Activated CD4-positive, alpha-beta T cell treated with anti-CD3 and anti-CD28 coated beads, Interleukin-2, amount 10 ng/mL, durations not matched to agents 7 days and 5 days (primary cell): ENCODE measurements at places on chromosomes 12 and 14. TPM values are rescaled to one million over a fixed set of nuclear protein-coding genes. Genes with fewer than 3 reads are reported as not detected.

DNA sequence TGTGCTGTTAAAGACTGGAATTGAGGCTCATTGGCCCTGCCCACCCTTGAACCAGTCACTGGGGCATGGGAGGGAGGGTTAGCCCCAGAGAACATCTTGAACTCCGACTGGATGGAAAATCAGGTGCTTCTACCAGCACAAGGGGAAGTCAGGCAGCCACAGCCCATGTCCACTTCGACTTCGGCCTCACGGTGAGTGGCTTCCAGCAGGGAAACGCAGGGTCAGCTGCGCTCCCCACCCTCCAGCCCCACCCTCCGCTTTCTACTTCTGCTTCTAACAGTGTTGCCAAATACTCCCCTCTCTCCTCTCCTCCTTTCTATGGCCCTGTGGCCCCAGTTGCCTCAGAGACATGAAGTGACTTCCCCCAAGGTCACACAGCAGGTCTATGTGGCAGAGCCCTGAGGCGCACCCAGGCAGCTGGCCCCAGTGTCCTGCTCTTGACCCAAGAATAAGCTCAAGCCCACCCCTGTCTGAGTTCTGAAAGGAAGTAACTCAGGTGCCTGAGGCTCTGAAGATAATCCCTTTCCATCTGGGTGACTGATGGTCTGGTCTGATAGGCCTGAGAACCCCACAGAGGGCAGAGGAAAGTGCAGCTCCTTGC is 11.9 kb upstream of the SH2B3 start:
- no peaks in the 10 kb centered on the region for H3K36me3 ChIP-seq
- no peak overlapping the region for H3K27ac ChIP-seq
- no peak for DNase-seq
- H3K4me3 ChIP-seq, result no peak overlapping the region

DNA sequence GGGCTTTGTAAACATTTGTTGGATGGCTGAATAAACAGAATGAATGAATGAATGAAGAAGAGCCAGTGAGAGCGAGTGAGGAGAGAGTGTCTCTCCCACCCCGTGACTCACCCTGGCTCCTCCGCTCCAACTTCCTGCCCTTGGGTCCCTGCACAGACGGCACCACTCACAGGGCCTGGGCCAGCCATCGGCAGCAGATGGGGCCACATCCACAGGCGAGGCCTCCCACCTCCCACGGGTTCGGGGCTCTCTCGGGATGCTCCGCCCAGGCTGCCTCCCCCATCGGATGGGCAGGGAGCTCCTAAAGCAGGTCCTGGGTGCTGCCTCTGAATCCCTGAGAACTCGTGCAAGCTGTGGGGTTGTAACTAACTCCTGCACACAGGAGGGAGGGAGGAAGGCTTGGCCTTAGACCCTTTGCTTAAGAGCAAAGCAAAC is 41.3 kb downstream of the CCNK start:
- no peak overlapping the region for H3K27ac ChIP-seq
- no peak overlapping the region for H3K4me3 ChIP-seq
- no peaks in the 10 kb centered on the region for H3K27me3 ChIP-seq
- H3K36me3 ChIP-seq, result no peaks in the 10 kb centered on the region
- no peak for DNase-seq

- H3K27ac ChIP-seq, result no peak overlapping the region
- H3K4me1 ChIP-seq, result peaks cover 4% of the 10 kb centered on the region
- no peak overlapping the region for H3K4me3 ChIP-seq
- H3K27me3 ChIP-seq, result no peaks in the 10 kb centered on the region
Measured at GRCh38 chr12:49807991-49808580, 20.1 kb downstream of the NCKAP5L start.

Gene MTRFR
- 30.8 TPM for total RNA-seq

Gene GSC
- total RNA-seq, result not detected

Gene PXN
- total RNA-seq, result 236 TPM

DNA sequence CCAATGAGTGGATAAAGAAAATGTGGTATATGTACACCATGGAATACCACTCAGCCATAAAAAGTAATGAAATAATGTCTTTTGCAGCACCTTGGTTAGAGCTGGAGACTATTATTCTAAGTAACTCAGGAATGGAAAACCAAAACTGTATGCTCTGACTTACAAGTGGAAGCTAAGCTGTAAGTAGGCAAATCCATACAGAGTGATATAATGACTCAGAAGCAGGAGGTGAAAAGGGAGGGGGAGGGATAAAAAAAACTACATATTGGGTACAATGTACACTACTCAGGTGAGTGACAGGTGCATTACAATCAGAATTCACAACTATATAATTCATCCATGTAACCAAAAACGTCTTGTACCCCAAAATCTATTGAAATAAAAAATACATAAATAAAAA is 15.1 kb upstream of the CLEC1A start:
- no peak for DNase-seq
- H3K36me3 ChIP-seq, result no peaks in the 10 kb centered on the region
- H3K27ac ChIP-seq, result no peak overlapping the region
- H3K4me3 ChIP-seq, result no peak overlapping the region
- H3K4me1 ChIP-seq, result no peaks in the 10 kb centered on the region

- H3K36me3 ChIP-seq, result no peaks in the 10 kb centered on the region
- DNase-seq, result no peak
- H3K4me3 ChIP-seq, result no peak overlapping the region
- H3K4me1 ChIP-seq, result no peaks in the 10 kb centered on the region
Measured at GRCh38 chr12:129393357-129393937, 510.4 kb downstream of the TMEM132D start.

Gene CMAS
- 32.2 TPM for total RNA-seq

Gene TAC3
- not detected for total RNA-seq

Gene KRT81
- not detected for total RNA-seq

GRCh38 chr12:122159882-122160281 is 14.1 kb downstream of the IL31 start:
- H3K36me3 ChIP-seq, result no peaks in the 10 kb centered on the region
- H3K27me3 ChIP-seq, result no peaks in the 10 kb centered on the region
- H3K27ac ChIP-seq, result no peak overlapping the region
- H3K4me3 ChIP-seq, result no peak overlapping the region
- no peak for DNase-seq

Gene P2RX2
- not detected for total RNA-seq

Gene CD27
- 134 TPM for total RNA-seq

Gene KRT79
- not detected for total RNA-seq

DNA sequence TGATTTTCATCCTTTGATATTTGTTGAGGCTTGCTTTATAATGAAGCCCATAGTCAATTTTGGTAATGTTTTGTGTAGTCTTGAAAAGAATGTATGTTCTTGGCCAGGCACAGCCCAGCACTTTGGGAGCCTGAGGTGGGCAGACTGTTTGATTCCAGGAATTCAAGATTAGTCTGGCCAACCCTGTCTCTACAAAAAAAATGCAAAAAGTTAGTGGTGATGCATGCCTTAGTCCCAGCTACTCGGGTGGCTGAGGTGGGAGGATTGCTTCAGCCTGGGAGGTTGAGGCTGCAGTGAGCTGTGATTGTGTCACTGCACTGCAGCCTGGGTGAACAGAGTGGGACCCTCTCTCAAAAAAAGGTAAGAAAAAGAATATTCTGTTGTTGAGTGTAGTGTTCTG is 10.8 kb downstream of the ETNK1 start:
- H3K36me3 ChIP-seq, result peaks cover 22% of the 10 kb centered on the region
- H3K4me1 ChIP-seq, result peaks cover 28% of the 10 kb centered on the region
- no peak for DNase-seq
- no peaks in the 10 kb centered on the region for H3K27me3 ChIP-seq

DNA sequence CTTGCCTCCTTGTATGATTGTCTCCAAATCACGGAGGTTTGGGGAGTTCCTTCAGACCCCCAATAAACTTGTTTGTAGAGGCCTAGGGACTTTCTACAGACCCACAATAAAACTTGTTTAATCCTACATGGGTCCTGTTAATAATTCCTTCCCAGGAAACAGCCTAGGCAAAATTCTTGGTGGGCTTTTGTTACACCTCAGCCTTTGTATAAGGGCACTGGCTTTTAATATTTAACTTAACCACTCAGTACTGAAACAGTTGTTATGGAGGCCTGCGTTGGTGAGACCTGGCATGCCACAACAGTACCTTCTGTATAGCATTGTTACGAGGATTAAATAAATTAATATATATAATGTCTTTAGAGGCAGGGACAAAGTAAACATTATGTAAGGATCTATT is 32.7 kb upstream of the FAR2 start:
- peaks cover 12% of the 10 kb centered on the region for H3K27me3 ChIP-seq
- H3K27ac ChIP-seq, result no peak overlapping the region
- H3K4me3 ChIP-seq, result no peak overlapping the region
- DNase-seq, result no peak

DNA sequence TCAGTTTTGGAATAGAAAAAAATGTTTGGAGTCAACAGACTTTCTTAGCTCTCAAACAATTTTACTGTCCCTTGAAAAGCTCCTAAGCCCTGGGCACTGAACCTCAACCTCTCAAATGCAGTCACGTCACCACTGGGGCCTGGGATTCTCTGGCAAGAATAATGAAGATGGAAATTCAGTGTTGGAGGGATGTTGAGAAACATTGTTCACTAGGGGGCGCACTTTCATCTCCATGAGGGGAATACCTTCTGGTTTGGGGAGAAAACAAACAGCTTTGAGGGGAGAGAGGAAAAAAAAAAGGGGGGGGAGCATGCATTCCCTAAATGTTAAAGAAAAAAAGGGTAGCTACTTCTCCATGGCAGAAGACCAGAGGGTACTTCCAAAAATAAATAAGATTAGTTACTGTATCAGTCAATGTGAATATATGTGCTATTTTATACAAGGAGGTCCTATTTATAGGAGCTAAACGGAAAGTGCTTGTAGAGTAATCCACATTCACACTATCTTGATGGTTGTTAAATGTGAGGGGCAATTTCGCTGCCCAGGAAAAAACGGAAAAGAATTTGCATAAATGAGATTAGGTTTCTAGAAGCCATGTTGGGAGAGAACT is 5.8 kb upstream of the TBPL2 start:
- no peaks in the 10 kb centered on the region for H3K4me1 ChIP-seq
- H3K36me3 ChIP-seq, result no peaks in the 10 kb centered on the region
- H3K27me3 ChIP-seq, result no peaks in the 10 kb centered on the region

DNA sequence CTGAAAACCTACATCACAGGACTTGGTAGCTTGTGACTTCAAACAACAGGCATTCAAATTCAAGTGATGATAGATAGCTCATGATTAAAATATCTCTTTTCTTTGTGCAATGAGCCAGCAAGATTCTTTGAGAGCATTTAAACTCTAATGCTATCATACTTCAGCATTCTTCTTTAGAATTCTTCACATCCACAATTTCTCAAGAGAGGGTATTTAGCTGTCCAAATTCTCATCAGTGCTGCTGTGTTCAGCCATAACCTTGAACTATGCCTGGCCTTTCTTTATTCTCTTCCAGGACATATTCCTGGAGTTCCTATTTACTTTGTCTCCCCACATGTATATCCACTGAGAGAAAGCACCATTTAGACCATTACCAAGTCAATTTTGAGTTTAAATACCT is 321.1 kb downstream of the EGLN3 start:
- no peak overlapping the region for H3K4me3 ChIP-seq
- H3K27ac ChIP-seq, result no peak overlapping the region
- H3K4me1 ChIP-seq, result no peaks in the 10 kb centered on the region
- no peaks in the 10 kb centered on the region for H3K36me3 ChIP-seq
- no peak for DNase-seq

- peaks cover 12% of the 10 kb centered on the region for H3K27me3 ChIP-seq
- DNase-seq, result no peak
- no peaks in the 10 kb centered on the region for H3K36me3 ChIP-seq
- H3K4me3 ChIP-seq, result no peak within 1 kb of the TSS
- H3K4me1 ChIP-seq, result peaks cover 28% of the 10 kb centered on the region
Measured at GRCh38 chr12:1918081-1918883, at the start of gene CACNA2D4. Gene CACNA2D4, minus strand, starts transcription at chr12:1918652. Its CDS starts 179 bp downstream, at chr12:1918473.

DNA sequence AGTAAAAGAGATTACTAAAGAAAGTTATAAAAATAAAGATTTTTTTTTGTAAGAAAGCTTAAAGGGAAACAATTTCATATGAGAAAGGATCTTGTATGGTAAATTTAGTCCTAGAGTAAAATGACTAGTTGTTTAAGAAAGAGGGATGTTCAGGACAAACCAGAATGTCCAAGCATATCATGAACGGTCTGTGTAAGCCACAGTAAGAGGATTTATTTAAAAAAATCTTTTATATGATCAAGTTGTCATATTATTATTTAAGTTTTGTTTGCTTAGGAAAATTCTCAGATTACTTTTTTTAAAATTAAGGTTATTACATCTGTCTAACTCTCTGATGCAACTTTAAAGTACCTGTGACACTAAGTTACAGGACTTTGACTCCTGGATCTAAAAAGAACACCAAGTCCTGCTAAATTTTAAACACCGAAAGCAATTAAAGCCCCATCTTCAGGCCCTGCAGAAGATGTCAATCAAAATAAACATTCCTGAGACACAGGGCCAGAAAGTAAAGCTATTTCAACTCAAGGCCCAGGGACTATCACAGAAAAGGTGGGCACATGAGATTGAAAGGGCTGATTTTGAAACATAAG is 17.3 kb upstream of the CCDC196 start:
- no peaks in the 10 kb centered on the region for H3K4me1 ChIP-seq
- DNase-seq, result no peak
- no peak overlapping the region for H3K27ac ChIP-seq

DNA sequence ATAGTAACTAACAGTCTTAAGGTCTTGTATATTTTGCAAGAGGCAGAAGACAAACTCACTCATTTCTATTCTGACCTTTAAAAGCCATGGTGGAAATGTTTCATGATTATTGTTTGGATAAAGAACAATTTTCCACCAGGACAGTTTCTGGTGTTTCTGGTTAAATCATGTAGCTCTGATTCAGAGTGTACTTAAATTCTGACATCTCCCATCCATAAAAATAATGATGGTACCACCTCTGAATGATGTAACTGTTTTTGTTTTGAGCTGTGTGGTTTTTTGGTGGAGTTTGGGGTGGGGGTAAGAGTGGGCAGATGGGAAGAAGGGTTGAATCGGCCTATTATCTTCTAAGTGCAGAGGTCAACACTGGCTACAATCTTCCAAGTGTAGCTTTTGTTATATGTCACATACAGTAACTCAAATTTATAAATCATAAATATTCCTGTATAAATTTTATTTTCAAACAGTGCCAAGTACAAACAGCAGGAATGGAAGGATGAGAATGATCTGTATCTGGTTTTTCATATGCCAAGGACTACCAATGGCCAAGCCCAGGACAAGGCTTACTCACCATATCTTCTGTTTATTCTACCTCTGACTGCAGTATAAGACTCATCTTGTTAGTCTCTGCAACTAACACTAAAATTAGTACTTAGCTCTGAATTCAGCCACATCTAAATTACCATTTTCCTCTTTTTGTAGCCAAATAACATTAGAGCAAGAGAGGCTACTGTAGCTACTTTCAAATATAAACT is 108.7 kb downstream of the BCAT1 start:
- H3K4me3 ChIP-seq, result no peak overlapping the region
- peaks cover 29% of the 10 kb centered on the region for H3K4me1 ChIP-seq
- no peaks in the 10 kb centered on the region for H3K27me3 ChIP-seq
- DNase-seq, result no peak
- H3K27ac ChIP-seq, result no peak overlapping the region

Gene SLC10A1
- total RNA-seq, result not detected
